ENCODE measurements at places on chromosomes 7 and 10.
A peak's percentile ranks its signal among the peaks of the same experiment; 100 is the strongest.

- no peak for DNase-seq
Measured at GRCh38 chr7:145696071-145696470, 420.5 kb upstream of the CNTNAP2 start.

DNA sequence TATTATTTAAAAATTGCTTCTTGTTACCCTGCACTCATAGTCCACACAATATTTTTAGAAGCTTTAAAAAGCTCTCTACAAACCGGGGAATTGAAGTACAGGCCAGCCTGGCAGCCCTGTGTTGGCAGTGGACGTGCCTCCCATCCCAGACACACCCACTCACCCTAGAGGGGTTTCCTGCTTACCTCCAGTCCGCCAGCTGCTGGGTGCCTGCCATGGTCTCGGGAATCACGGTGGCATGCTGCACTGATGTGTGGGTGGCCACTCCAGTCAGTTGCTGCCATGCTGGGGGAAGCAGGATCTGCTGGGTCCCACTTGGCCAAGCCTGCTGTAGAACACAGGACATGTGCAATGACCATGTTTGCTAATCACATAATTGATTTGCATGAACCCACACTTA, 80.4 kb downstream of the CLEC2L start:
- no peak for DNase-seq

DNA sequence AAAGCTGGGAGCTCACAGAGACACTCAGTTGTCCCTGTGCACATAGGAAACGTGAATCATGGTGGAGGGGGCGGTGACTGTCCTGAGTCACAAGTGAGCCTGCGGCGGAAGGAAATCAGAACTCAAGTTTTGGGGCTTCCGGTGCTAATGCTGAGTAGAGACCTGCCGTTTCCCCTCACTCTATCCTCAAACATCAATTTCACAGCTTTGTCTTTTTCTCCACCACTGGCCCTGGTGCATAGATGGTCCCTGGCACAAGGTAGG, 21.9 kb downstream of the ADCYAP1R1 start:
- DNase-seq, result no peak

- DNase-seq, result no peak
Measured at GRCh38 chr10:78224602-78225001, 190.9 kb downstream of the RPS24 start.

DNA sequence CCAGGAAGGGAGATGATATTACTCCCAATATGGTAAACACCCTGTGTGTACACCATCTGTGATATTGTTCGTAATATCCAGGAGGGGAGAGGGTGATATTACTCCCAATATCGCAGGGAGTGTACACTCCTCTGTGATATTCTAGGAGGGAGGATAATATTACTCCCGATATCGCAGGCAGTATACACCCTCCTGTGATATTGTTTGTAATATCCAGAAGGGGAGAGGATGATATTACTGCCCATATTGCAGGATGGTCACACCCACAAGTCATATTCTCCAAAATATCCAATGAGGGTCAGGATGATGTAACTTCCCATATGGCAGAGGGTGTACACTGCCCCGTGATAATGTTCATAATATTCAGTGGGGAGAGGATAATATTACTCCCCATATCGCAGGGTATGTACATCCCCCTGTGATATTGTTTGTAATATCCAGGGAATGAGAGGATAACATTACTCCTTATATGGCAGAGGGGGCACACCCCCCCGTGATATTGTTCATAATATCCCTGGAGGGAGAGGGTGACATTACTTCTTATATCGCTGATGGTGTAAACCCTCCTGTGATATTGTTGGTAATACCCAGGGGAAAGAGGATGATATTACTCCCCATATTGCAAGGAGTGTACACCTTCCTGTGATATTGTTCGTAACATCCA, 17.1 kb downstream of the AZGP1 start:
- no peak for DNase-seq

GRCh38 chr7:120718361-120718760, 139.6 kb downstream of the TSPAN12 start:
- no peak for DNase-seq

GRCh38 chr10:100998991-100999741, 442 bp upstream of the LZTS2 start:
- peak; percentile 92 for DNase-seq

GRCh38 chr10:29851241-29851640, 208.1 kb downstream of the JCAD start:
- no peak for DNase-seq

DNA sequence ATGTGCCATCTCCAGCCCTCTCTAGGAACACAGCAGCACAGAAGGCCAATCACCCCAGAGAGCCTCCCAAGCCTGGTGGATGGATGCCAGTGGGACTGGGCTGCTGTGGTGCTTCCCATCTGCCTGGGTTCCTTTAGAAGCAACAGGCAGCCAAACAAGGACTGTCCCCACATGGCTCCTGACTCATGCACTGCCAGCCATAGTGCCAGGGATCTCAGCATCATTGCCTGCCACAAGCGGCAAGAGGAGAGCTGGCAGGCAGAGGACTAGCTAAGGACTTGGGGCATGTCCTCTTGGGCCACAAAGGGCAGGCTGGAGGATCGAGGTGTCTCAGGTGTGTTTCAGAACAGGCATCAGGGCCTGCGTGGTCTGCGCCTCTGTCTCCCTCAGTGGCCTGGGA, 23.4 kb upstream of the FIGNL1 start:
- no peak for DNase-seq

DNA sequence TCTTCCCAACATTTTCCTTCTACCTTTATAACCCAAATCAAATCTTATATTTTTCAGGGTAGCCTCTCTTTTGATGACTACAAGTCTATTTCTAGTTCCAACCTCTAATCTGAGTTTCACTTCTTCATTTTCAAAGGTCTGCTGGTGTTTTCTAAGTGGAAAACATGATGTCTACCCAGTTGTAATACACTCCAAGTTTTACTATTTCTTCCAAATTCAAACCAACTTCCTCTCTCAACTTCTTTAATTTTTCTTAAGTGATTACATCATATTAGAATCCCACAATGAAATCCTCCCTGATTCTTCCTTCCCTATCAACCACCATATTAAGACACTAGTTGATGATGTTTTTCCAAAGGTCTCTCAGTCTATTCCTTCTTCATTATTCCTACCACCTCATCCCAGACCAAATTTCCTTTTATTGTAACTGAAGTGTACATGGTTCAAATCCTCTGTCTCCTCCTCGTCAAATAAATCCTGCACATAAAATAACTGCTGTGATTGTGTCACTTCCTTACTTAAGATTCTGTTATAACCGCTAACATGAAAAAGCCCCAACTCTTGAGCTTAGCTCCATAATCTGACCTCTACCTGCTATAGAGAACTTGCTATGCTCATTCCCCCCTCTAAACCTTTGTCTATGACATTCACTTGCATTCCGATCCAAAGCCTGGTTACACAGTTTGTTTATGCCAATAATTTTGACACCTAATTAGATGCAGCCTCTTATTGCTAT, 12.7 kb downstream of the TAS2R38 start:
- no peak for DNase-seq

DNA sequence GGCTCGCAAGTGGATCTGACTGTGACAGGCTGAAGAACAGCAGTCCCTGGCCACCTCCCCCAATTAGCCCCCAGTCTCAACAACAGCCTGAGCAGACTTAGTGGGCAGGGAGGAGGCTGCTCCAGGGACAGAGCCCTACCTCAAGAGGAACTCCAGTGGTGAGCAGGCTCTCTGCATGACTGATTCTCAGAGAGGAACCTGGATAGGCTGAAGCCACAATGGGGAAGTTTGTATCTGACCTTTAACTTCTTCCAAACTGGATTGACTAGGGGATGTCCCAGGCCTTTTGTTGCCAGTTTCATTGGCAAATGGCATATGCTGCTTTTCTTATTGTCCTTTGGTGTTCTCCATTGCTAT, 93.0 kb downstream of the ARHGAP22 start:
- DNase-seq, result peak; percentile 32

GRCh38 chr10:49323896-49324270, 24.9 kb downstream of the C10orf71 start:
- DNase-seq, result peak; percentile 19

DNA sequence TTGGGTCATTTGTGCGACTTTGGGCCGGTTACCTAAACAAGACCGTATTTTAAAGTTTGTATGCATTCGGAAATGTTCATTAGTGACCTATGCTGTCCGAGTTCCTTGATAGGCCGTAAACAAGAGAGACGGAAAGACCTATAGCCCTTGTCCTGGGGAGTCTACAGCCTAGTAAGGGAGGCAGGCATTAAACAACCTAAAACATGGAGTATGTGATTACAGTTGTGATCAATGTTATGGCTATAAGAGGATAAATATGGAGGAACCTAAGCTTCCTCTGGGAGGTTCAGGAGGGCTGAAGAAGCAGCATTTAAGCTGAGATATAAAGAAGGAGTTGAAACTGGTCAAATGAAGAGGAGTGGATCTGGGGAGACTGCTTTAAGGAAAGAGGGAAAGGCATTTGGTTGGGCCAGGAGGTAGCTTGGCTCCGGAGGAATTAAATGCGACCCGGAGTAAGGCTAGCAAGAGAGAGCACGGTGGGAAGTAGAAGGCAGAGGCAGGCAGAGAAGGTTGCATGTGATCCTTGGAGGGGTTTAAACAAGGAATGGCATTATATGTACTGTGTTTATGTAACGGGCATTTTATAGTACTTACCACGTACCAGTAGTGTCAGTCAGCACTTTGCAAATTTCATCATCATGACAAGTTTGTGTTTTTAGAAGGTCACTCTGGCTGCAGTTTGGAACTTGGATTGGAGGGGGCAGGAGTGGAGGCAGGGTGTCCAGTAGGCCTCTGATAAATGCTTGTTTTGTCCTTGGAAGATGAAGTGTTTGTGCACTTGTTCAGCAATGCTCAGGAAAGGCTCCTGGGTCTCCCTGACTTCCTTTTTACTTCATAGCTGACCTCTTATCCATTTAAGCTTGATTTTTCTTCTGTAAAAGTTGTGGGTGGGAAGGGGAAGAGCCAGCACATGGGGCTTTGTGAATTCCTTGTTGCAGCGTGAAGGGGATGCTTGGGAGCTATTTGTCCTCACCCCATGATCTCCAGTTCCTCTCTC, 1.0 kb upstream of the AVPI1 start:
- no peak for DNase-seq

DNA sequence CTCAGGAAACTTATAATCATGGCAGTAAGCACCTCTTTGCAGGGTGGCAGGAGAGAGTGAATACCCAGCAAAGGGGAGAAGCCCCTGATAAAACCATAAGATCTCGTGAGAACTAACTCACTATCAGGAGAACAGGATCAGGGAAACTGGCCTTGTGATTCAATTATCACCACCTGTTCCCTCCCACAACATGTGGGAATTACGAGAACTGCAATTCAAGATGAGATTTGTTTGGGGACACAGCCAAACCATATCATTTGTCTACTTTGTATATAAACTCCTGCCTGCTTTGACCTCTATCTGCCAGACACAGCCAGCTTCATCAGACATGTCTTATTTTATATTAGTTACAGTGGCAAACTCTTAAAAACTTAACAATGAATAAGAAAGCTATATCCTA, 50.4 kb downstream of the ARMC3 start:
- DNase-seq, result no peak

DNA sequence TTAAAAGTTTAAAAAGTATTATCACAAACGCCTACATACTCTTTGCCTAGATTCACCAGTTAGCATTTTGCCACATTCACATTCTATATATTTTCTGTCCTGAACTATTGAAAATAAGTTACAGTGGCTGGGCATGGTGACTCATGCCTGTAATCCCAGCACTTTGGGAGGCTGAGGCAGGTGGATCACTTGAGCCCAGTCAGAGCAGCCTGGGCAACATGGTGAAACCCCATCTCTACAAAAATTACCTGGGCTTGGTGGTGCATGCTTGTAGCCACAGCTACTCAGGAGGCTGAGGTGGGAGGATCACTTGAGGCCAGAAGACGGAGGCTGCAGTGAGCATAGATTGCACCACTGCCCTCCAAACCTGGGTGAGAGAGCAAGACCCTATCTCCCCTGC, 5.3 kb downstream of the ARPC1A start:
- no peak for DNase-seq

GRCh38 chr7:113246738-113247137, 128.4 kb upstream of the SMIM30 start:
- no peak for DNase-seq

DNA sequence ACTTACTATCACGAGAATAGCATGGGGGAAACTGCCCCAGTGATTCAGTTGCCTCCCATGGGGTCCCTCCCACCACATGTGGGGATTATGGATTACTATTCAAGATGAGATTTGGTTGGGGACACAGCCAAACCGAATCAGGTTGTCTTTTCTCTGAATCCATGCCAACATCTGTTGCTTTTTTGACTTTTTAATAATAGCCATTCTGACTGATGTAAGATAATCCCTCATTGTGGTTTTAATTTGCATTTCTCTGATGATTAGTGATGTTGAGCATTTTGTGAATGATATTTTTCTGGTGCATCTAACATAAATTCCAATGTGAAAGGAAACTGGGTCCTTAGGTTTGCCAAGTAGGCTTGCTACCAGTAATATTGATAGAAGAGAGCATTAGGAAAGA, 69.0 kb upstream of the ARHGAP21 start:
- DNase-seq, result no peak

DNA sequence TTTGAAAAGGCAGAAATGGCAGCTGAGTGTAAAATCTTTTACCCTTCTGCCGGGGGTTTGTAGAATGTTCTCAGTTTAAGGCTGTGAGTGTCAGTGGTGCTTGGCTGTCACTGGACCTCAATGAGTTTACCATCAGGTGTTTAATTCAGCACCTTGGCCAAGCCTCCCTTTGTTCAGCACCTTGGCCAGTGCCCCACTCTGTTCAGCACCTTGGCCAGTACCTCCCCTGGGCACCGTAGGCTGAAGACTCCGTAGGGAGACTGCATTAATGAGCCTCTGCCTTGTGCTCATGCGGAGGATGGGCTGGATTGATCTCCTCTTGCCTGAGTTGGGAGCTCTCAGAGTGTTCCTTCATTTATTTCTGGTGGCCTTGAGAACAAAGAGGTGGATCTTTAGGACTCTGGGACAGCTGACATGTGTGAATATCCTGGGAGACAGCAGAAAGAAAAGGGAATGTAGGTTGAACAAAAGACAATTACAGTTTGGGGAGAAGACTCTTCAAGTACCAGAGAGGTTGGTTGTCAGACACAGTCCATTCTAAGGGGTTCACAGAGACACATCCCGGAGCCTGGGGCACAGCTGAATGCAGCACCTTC, 1.6 kb downstream of the FAM24A start:
- DNase-seq, result peak; percentile 86

GRCh38 chr7:150799741-150800580, at the start of gene TMEM176B:
Gene TMEM176B (minus strand): TSS chr7:150800364. CDS start chr7:150796569, 3,795 bp downstream.
- no peak for DNase-seq

GRCh38 chr7:99099499-99100077, 44.3 kb downstream of the SMURF1 start:
- no peak for DNase-seq

DNA sequence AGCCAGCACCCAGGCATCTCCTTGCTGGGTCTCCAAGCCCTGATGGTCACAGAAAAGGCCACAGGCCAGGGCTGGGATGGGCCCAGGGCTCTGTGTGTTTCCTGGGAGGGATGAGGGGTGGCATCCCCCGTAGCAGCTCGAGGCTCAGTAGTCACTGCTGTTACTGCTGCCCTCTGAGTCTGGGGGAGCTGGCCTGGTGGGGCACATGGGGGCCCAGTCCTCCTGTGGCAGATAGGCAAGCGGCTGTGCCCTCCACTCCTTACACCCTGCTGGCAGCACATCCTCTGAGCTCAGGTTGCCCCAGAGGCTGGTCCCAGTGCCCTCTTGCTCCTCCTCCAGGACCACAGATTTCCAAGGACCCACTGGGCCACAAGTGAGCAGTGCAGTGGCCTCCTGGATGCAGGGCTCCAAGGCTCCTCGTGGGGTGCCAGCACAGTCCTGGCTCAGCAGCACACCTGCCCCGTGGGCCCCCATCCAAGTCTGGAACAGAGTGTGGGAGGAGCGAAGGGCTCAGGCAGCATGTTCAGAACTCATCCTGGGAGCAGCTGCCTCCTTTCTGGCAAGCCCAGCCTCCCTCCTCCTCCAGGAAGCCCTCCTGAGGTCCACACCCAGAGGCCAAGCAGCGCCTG, 31.5 kb upstream of the TUBB8 start:
- DNase-seq, result no peak
